ENCODE measurements at places on chromosomes 11 and 22.
A peak's percentile ranks its signal among the peaks of the same experiment; 100 is the strongest.

- no peak for DNase-seq
Measured at GRCh38 chr22:46522797-46523196, 14.6 kb downstream of the CELSR1 start.

DNA sequence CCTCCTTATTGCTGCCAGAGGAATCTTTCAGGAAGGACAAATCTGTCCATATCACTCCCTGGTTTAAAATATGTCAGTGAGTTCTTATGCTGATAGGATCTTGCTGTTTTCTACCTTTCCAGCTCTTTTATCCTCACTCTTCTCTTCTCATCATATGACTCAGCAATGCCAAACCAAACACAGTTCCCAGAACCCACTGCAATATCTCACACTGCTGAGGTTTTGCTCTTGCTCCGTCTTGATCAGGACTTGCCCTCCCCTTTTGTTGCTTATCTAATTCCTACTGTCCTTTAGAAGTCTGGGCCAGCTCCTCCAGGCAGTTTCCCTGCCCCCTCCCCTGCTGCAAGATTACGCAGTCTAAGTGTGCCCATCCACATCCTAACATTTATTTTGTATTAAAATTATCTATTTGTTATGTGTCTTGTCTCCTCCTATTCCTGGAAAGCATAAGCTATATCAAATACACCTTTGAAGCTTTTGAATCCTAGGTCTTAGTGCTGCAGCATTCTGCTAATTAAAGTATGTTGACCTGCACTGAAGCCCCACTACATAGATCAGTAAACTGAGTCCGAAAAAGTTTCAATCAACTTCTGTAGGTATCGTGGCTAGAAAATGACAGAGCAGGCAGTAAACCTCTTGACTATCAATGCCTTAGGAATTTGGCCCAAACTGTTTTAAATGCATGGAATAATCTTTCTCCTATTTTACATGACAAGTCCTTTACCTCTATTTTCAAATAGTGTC lies 119.2 kb upstream of the C11orf87 start:
- DNase-seq, result no peak

GRCh38 chr11:78851878-78852586 lies 277.4 kb upstream of the NARS2 start:
- DNase-seq, result no peak

DNA sequence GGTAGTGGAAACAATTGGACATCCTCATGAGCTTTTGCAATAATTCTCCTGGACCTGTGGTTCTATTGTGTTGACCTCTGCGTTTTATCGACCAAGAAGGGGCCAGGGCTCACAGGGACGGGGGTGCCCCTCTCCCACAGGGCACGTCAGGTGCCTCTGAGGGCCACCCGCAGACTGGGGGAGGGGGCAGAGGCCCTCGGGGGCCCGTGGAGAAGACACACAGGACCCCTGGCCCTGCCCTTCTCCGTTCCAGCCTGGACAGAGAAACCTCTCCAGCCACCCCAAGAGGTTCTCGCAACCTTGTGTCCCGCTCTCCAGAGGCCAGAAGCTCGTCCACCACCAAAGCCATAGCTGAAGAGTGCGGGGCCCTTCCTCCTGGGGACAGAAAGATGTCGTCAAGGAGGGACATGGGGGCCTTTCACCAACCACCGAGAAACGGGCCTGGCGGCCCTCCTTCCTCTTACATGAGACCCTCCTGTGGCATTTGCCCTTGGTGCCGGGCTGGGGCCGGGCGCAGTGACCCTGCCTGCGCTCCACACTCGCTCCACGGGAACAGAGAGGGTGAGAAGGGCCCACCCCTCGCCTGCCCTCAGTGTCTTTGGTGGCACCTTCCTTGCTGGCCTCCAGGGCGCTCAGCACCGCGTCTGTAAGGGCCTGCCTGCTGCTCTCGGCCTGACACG lies 57.3 kb downstream of the GRAMD4 start:
- no peak for DNase-seq

DNA sequence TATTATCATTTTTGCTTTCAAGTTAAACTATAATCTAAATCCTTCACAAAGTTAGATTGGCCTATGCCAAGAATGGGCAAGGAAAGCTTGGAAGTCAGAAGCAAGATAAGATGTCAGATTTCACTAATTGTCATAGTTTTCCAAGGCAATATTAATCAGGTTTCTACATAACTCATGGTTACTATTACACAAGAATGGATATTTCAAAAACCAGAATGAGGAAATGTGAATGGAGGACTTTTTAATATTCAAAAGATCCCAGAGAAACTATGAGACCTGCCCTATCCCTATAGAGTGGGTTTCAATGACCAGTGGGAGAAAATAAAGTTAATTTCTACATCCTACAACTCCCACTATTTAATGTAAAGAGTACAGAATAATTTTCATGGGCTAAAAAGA lies 203.2 kb downstream of the CASP12 start:
- no peak for DNase-seq

GRCh38 chr11:67031791-67032561 lies 9.0 kb downstream of the SYT12 start:
- no peak for DNase-seq

GRCh38 chr11:17550450-17551346 lies 3.6 kb downstream of the OTOG start:
- DNase-seq, result no peak

GRCh38 chr22:22075382-22076163 lies 93.0 kb upstream of the TOP3B start:
- DNase-seq, result no peak

- DNase-seq, result no peak
Measured at GRCh38 chr11:16993495-16993894, 20.7 kb downstream of the PLEKHA7 start.

DNA sequence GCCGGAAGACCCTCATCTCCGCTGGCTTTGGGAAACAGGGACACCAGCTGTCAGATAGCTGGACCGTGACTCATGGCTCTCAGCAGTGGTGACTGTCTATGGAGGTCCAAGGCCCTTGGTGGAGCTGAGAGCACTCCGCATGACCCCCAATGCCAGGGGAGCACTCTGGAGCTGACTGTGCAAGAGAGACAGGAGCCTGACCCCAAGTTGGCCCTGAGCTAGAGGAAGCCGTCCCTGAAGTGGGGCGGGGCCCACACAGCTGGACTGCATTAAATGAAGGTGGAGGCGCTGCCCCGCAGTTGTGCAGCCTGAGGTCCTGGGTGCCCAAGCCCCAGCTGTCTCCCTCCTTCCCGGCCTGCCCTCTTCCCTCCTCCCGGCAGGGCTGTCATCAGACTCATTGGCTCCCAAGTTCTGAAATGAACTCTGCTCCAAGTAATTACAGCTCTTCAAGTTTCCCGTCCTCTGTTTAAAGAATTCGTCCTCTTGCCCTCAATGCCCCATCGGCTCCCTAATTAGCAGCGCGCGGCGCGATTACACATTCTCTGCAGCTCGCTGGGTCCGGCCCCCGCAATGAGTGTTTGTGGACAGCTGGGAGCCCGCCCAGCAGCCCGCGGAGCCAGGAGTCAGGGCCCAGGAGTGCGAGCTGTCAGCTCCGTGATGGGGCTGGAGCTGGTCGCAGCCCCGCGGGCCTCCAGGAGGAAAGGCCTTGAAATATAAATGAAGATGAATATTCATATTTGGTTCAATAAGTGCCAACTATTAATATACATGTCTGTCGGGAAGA lies 93.2 kb upstream of the LMO1 start:
- DNase-seq, result no peak

DNA sequence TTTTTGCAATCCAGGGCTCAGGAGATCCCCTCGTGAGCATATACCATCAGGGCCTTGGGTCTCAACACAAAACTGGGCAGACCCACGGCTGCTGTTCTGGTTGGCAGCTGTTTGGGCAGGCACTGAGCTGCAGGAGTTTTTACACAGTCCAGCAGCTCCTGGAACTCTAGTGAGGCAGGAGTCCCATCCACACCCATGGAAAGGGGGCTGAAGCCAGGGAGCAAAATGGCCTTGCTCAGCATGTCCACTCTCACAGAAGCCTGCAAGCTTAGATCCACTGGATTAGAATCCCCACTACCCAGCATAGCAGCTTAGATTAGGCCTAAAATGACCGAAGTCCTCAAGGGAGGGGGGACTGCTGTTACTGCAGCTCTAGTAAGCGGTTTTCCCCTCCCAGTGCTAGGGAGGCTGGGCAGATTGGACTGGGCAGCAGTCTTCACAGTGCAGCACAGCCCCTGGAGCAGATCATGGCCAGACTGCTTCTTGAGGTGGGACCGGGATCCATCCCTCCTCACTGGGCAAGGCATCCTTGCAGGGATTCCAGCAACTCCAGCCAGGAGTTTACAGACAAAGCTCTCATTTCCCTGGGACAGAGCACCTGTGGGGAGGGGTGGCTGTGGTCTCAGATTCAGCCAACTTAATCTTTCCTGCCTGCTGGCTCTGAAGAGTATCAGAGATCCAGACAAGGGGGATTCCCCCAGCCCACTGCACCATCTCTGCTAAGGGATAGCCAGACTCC lies 36.4 kb upstream of the CARD16 start:
- no peak for DNase-seq

GRCh38 chr11:6771926-6772893 lies at the start of gene OR2AG2:
Gene OR2AG2 (minus strand): TSS chr11:6771976. CDS start chr11:6768957, 3,019 bp downstream.
- DNase-seq, result no peak

- no peak for DNase-seq
Measured at GRCh38 chr11:352456-353031, 16.8 kb upstream of the B4GALNT4 start.

- no peak for DNase-seq
Measured at GRCh38 chr11:92361551-92361950, 136.9 kb downstream of the FAT3 start.

GRCh38 chr11:91761406-91762025 lies 463.1 kb upstream of the FAT3 start:
- no peak for DNase-seq

DNA sequence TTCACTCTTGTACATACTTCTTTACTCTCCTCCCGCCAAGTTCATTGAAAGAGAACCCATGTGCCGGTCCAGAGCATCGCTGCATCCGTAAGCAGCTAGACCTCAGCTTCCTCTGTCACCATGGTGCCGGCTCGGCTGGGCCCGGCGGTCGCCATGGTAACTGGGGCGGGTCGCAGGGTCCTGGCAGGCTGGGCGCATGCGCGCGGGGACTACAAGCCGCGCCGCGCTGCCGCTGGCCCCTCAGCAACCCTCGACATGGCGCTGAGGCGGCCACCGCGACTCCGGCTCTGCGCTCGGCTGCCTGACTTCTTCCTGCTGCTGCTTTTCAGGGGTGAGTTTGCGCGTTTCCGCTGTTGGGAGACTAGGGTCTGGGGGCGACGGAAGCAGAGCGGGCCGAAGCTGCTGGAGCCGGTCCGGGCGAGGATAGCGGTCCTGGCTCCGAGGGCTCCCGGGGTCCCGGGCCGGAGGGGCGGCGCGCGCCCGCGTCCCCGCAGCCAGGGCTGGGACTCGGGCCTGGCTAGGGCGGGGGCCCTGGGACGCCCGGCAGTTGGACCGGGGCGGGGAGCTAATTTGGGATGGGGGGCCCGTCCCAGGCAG lies at the start of gene JAM3:
Gene JAM3, plus strand, starts transcription at position 244 of the 597 bp plus-strand sequence. Its CDS starts 12 bp downstream, at position 256.
- DNase-seq, result peak; percentile 84

GRCh38 chr22:33896575-33897447 lies 23.5 kb downstream of the LARGE1 start:
- DNase-seq, result no peak

- DNase-seq, result no peak
Measured at GRCh38 chr11:18393581-18394274, 635 bp upstream of the LDHA start.

- no peak for DNase-seq
Measured at GRCh38 chr11:69921128-69922014, 102.2 kb upstream of the FGF3 start.

GRCh38 chr11:129709801-129710398 lies 105.7 kb upstream of the TMEM45B start:
- DNase-seq, result no peak

GRCh38 chr11:123587044-123587443 lies 67.4 kb downstream of the SCN3B start:
- no peak for DNase-seq

GRCh38 chr11:119671051-119671450 lies 57.9 kb downstream of the NECTIN1 start:
- no peak for DNase-seq

DNA sequence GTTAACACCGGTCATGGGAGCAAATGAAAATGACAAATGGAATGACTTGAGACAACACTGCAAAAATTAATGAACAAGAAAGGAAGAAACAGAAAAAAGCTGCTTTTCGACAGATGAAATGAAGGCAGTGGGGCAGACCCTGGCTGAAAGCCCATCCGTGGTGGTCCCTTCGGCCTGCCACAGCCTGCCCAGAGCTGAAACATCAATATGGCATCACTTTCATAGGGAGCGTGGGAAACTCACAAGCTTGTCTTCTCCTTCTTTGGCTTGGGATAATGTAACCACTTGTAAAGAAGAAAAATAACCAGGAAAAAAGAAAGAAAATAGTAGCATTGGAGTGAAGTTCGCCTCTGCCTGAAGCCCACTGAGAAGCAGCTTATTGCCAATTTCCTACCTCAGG lies 78.8 kb downstream of the CTTN start:
- DNase-seq, result no peak

GRCh38 chr11:2094354-2095197 lies 44.6 kb downstream of the IGF2 start:
- DNase-seq, result no peak

- no peak for DNase-seq
Measured at GRCh38 chr22:26054841-26055605, 114.2 kb upstream of the SEZ6L start.

- no peak for DNase-seq
Measured at GRCh38 chr11:34259087-34259486, 98.7 kb downstream of the ABTB2 start.

GRCh38 chr11:117668321-117668751 lies 128.7 kb downstream of the DSCAML1 start:
- DNase-seq, result peak; percentile 90

GRCh38 chr11:118662401-118663271 lies 16.8 kb downstream of the TREH start:
- no peak for DNase-seq

DNA sequence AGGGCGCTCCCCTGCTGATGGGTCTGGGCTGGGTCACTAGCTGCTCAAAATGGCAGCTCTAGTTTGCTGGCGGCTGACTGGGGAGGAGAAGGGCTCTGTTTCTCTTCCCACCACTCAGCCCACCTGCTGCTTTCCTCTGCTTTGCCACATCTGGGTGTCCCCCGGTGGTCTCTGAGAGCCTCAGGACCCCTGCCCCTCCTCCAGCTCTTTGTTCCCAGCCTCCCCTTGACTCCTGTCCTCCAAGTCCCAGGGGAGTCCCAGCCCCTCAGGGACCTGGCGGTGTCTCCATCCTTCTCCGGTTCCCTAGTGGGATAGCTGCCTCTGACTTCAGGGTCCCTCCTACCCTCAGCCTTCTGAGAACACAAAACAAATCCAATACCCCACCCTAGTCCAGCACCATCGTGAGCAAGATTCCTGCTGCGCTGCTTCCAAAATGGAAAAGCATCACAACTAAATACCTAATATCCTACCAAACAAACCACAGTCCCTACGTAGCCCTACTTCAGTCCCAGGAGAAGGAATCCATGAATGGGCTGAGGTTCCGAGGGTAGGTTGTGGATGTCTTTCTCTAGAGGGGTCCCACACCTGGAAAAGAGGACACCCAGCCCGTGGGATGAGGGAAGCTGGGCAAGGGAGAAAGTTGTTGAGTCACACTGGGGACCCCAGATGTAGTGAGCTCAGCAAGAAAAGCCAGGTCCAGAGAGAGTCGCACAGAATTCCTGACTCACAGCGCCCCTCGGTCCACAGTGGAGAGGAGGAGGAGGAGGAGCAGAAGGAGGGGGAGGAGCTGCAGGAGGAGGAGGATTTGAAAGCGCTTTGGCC lies 45.0 kb upstream of the NNMT start:
- DNase-seq, result no peak

Data from NCI-H446 treated with DMSO at 0.1 percent for 48 hours (cell line).